ENCODE measurements at places on chromosomes 12 and 14.
A peak's percentile ranks its signal among the peaks of the same experiment; 100 is the strongest.

DNA sequence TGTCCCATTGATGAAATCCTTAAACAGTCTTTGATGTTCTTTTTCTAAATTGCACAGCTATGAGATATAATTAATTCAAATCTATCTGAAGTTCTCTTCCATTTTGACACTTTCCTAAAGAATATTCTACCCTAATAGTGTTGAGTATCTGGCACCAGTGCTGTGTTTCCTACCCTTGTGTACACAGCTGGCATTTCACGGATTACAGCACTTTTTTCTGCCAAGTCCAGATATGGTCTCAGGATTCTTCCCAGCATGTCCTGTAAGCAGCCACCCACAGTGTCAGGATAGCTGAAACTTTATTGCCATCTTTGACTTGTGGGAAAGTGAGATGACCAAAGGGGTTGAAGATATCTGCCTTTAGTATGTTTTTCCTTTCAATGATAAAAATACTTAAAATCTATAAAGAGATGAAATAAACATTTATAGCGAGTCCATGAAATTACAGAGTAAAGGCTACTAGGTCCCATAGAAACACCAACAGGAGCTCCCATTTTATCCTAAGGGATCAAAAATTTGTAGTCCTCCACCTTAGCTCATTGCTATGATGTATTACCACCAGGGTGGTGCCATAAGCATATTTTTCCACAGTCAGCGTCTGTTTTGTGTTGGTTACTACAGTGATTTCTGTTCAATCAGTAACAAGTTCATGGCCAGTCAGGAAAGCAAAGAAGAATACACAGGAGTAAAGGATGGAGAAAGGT lies 96.7 kb downstream of the TRHDE start:
- no peak for DNase-seq

DNA sequence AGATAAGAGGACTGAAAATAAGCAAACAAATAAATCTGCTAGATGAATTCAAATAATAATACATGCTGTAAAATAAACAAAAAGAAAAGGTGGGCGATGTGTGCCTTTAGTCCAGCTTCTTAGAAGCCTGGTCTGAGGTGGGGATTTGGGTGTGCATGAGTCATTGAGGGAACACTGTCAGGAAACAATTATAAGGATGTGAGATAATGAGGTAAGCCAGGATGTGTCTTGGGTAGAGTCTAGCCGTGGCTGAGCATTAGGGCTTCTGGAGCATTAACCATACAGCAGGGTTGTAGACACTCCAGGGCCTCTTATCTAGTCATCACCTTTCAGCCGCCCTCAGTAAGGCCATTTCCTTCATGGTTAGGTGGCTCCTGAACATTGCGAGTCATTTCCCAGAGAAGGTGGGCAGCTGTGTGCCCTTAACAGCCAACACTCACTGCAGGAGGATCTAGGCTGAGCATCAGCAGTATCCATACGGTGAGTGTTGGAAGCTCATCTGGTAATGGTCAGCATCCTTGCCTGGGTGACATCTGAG lies 405.6 kb downstream of the GLT1D1 start:
- no peak for DNase-seq

GRCh38 chr14:97077687-97078086 lies 280.5 kb downstream of the VRK1 start:
- DNase-seq: no peak

DNA sequence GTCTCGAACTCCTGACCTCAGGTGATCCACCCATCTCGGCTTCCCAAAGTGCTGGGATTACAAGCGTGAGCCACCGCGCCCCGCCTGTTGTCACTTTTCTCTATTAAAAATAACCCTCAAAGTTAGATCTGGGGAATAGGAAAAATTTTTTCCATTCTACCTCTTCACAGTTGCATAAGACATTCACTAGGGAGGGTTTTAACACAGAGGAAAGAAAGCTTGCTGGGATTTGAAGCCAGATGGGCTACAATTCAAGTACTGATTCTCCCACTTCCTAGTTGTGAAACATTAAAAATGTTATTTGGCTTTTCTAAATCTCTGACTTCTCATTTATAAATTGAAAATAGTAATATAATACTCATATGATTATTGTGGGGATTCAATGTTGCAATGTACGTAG lies 23.3 kb upstream of the SLC15A5 start:
- no peak for DNase-seq

- DNase-seq: no peak
Observed at GRCh38 chr12:124640056-124640455, 72.6 kb upstream of the NCOR2 start.

GRCh38 chr12:49109641-49110463 lies 795 bp downstream of the LMBR1L start:
- no peak for DNase-seq

DNA sequence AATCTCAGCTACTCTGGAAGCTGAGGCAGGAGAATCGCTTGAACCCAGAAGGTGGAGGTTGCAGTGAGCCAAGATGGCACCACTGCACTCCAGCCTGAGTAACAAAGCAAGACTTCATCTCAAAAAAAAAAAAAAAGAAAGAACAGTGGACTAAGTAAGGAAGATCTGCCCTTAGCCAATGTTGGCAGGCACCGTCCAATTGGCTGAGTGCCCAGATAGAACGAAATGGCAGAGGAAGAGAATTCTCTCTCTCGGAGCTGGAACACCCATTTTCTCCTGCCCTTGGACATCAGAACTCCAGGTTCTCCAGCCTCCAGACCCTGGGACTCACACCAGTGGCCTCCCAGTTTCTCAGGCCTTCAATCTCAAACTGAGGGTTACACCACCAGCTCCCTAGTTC lies 49.9 kb downstream of the ESR2 start:
- no peak for DNase-seq

- DNase-seq: no peak
Observed at GRCh38 chr12:123962513-123962912, 10.1 kb downstream of the CCDC92 start.

DNA sequence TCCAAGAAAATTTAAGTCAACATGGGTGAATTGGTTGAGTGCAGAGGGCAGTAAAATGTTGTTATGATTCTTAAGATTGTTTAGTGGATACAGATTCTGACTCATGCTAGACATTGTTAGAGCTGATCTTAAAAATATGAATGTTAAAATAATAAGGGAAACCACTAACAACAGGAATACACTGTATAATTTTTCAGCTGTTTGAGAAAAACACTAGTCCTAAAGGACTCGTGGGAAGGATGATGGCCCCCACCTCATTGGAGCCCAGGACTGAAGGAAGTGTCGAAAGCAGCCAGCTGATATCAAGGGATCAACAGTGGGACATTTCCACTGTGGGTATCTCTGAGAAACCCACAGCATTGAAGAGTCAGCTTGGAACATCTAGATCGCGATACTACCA lies 82.9 kb upstream of the SCAF11 start:
- DNase-seq: no peak

DNA sequence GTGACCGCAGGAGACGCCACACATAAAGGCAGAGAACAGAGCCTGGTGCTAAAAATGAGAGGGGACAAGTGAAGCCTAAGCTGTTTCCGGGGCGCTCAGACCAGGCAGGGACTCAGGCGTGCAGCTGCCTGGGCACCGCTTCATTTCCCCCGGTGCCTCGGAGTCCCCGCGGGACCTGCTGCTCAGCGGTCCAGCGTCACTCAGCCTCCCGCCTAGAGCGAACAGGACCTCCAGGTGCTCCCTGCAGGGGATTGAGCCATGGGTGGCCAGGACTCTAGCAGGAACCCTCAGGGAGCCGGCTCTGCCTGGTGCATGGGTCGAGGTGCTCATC lies 31.0 kb downstream of the CCDC85C start:
- no peak for DNase-seq

- no peak for DNase-seq
Observed at GRCh38 chr12:48807981-48808380, 10.3 kb upstream of the CACNB3 start.

- no peak for DNase-seq
Observed at GRCh38 chr14:50967103-50967502, 22.8 kb upstream of the PYGL start.

GRCh38 chr12:131940141-131940547 lies 9.6 kb upstream of the EP400 start:
- no peak for DNase-seq

DNA sequence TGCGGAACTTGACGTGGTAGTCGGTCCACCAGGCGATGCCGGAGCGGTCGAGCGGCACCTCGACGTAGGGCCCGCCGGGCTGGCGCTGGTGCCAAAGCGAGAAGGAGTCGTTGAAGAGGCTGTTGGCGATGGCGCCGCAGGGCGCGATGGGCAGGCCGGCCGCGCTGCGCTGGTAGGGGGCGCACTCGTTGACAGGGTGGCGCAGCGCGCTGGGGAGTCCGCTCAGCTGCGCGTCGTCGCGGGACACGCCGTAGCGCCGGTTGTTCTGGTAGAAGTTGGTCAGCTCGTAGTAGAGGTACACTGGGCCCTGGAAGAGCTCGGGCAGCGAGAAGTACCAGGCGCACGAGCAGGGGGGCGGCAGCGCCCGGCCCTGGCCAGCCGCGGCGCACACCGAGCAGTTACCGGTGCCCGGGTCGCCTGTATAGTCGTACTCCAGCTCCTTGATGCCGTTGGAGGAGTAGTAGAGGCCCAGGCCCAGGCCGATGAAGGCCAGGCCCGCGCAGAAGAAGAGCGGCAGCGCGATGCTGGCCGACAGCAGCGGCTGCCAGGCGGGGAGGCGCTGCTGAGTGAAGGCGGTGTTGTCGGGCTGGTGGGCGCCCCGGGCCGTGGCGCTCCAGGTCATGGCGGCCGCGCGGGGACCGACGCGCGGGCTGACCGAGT lies 482 bp downstream of the TMEM30B start:
- DNase-seq: peak; percentile 18

DNA sequence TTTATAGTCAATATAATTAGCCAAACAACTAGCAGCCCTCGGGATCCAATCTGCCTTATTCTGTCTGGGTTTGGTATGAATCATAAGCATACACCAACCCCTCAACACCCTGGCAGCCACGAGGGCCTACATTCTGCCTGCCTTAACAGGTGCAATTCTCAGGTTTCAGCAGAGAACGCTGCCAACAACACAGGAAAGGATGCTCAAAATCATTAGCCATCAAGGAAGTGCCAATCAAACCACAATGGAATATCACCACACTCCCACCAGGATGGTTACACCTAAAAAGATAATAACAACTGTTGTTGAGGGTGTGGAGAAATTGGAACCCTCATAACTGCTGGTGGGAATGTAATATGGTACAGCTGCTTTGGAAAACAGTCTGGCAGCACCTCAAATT lies 122.8 kb downstream of the TTC7B start:
- peak; percentile 70 for DNase-seq

DNA sequence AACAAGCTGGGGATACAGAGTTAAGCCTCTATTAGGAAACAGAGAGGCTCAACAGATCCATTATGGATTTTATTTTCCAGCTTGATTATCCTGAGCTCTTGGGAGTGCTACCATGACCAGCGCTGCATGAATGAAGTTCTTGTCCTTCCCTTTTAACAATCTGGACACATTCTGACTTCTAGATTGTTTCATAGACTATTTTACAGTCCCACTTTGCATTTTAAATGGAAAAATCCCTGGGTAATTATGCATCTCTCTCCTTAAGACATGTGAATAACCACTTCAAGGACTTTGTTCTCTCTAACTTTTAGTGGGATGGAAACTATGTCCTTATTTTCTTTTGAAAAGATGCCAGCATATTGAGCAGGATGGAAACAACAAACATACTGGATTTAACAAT lies 2.0 kb downstream of the CCDC198 start:
- DNase-seq: no peak

DNA sequence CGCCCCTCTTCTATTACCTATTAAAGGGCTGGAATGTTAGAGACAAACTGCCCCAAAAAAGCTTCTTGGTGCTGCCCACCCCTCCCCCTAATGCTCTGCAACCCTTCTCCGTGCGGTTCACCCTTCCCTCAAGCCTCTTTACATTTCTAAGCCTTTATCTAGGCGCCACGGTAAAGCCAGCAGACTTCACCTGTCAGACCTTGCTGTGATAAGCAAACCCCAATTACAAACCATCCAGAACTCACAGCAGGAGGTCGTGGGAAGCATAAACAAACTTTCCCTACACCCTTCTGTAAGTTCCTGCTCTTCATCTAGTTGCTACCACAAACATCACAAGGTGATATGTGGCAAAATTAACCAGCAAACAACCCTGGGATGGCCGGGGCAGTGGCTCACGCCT lies 56.8 kb downstream of the MOK start:
- no peak for DNase-seq

- no peak for DNase-seq
Observed at GRCh38 chr12:104939089-104939488, 19.0 kb downstream of the SLC41A2 start.

GRCh38 chr12:64323006-64323405 lies 67.6 kb downstream of the C12orf56 start:
- no peak for DNase-seq

GRCh38 chr12:100982511-100983183 lies 188.1 kb downstream of the ANO4 start:
- DNase-seq: no peak

- peak; percentile 47 for DNase-seq
Observed at GRCh38 chr12:104788840-104789271, 169.2 kb downstream of the SLC41A2 start.

GRCh38 chr12:34163443-34163842 lies 141.1 kb downstream of the ALG10 start:
- no peak for DNase-seq

- no peak for DNase-seq
Observed at GRCh38 chr14:53533384-53533970, 380.4 kb upstream of the DDHD1 start.
